GM03348 (cell line): ENCODE measurements at places on chromosomes 5 and 9.
A peak's percentile ranks its signal among the peaks of the same experiment; 100 is the strongest.

GRCh38 chr9:136604823-136605525, 57.7 kb upstream of the EGFL7 start:
- no peak for DNase-seq

GRCh38 chr5:105730982-105731381, 1939.8 kb downstream of the EFNA5 start:
- DNase-seq: no peak

DNA sequence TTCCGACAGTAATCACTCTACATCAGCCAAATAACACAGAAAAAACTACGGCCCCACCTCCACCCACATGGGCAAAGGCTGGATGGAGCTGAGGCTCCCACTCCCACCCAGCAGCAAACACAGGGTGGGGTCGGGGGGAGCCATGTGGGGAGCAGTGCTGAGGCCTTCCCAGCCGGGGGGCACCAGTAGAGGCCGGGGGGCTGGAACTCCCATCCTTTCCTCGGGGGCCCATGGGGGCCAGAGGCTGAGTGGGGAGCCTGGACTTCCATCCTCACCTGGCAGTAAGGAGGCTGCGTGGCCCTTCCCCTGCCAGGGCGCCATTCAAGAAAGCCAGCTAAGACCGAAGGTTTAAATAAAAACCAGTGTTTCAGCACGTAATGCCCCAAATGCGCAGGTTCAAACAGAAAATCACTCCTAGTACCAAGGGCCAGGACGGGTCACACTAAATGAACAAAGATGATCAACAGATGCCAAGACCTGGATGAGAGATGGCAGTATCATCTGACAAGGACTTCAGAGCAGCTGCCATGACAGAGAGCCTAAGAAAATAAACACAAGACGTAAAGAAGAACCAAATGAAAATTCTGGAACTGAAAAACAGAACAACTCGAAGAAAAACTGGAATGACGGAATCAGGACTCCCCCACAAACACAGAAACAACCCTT, 9.4 kb downstream of the CCDC127 start:
- no peak for DNase-seq

- no peak for DNase-seq
These were observed 4.9 kb downstream of the FRMD3 start for GRCh38 chr9:83533296-83533695.

GRCh38 chr5:39759701-39760100, 334.9 kb upstream of the DAB2 start:
- DNase-seq: no peak

DNA sequence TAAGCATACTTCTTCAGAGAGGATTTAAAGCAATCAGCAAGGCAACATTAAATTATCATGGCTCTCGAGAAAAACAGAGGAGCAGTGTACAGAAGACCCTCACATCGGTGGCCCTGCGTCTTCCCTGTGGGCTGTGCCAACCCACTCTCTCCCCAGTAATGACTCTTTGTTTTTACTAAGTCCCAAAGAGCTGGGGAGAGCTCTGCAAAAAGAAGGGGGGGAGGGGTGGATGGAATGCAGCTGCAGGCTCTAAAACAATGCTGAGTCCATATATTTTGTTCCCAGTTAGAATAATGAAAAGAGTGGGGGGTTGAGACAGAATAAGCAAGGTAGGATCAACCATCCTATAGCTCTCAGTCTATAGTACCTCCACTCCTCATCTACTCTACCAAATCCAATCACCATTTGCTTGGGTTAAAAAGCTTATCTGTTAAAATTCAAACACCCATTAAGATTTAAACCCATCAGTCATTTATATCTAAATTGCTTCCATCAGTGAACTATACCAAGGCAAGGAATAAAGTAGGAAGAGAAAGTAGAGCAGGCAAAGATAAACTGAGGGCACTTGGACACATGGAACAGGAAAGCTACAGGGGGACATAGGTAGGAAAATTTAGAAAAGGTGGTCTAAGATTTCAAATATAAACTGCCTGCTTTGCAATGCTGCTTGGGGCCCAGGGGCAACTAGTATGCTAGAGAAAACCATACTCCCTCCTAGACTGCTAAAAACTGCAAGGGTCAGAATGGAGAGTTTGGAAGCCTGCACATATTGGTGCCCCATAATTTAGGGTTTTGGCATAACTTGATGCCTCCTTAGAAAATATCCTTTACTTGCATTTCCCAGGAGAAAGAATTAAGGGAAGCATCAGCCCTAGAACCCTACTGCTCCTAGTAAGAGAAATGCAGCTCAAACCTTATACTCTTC, 20.6 kb downstream of the ELL2 start:
- no peak for DNase-seq

DNA sequence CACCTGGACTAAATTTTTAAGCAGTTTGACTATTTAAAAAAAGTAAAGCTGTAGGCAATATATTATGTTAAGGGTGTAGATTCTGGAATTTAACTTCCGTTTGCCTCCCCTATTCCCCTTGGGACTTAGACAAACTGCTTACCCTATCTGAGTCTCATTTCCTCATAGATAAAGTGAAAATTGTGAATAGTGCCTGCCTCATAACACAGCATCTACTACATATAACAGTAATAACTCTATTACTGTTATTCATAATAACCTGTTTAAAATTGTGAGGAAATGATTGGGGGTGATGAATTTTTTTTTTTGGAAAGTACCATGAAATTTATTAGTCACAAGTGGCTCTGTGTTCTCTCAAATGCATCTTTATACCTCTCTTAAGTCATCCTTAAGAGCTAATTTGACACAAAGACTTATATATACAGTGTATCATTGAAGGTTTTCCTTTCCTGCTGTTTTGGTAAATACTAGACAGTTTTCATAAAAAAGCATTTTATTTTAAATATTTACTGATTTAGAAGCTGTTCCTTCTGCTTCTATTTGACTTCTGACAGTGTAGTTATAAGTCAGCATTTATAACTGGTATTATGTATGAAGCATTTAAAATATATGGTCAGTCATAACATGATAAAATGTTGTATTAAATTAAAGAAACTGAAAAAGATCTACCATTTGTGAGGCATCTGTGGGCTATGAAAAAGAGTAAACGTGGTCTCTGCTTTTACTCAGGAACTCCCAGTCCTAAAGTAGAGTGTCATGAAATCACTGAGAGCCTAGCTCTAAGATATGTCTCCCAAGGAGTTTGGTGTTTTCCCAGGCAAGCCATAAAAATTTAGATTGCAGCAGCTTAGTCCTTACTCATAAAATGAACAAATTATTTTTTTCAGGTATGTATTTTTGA, 46.4 kb downstream of the MCCC2 start:
- no peak for DNase-seq

DNA sequence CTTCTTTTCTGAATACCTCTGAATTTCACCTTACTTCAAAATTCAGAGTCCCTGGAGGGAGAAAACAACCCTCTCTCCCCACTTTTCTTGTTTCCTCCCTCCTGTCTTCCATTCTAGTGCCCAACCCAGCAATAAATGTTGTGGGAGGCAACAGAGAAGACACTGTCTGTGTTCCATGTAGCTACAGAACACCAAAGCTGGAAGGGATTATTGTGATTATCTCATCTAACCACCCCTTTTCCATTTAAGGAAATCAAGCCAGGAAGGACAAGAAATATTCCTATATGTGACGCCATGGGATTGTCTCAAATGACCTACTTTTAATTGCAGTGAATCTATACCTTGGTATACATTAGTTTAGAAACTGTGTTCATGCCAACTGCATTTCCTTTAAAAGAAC, 476.6 kb upstream of the TNC start:
- peak; percentile 27 for DNase-seq

GRCh38 chr9:130433947-130434262, 10.9 kb upstream of the ASS1 start:
- DNase-seq: no peak

DNA sequence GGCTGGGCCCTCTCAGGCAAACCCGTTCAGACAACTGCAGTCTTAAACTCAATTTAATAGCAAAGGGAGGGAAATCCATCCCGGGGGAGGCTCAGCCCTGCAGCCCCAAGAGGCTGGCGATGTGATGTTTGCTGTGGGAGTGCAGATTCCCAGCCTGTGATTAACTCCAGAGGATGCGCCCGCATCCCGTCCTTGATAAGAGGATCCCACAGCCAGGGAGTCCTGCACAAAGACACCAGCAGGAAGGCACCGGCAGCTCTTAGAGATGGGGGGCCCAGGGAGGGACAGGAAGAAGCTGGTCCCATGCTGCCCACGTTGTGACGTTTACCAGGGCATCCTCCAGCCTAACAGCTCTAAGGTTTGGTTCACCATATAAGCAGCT, 64.7 kb downstream of the MRPL36 start:
- DNase-seq: no peak

GRCh38 chr5:95241635-95242034, 43.3 kb downstream of the MCTP1 start:
- DNase-seq: no peak

- no peak for DNase-seq
These were observed 314.9 kb downstream of the MARCHF11 start for GRCh38 chr5:15864536-15865215.

- peak; percentile 15 for DNase-seq
These were observed 86.7 kb upstream of the ALDH1A1 start for GRCh38 chr9:73039271-73040263.

- DNase-seq: no peak
These were observed 25.1 kb downstream of the FGF18 start for GRCh38 chr5:171444582-171444981.

GRCh38 chr9:34957492-34958410, at the start of gene PHF24:
Gene PHF24 (plus strand): TSS chr9:34958285. CDS start chr9:34971299, 13,014 bp downstream.
- peak; percentile 68 for DNase-seq

DNA sequence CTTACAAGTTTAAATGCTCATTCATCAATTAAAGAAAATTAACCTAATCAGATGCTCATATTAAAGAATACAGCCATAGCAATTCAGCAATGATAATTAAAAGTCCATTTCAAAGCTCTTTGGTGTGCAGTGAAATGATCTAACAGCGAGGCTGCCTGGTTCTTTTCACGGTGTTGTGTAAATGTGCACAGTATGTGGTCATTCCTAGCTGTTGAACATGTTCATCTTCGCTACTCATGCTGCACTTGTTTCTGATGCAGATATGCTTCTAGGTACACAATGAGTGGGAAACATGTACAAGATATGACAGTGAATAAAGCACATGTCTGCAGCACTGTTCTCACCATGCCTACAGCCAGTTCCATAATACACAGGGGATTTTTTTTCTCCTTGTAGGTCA, 163.5 kb downstream of the NR2F1-AS1 start:
- DNase-seq: no peak

DNA sequence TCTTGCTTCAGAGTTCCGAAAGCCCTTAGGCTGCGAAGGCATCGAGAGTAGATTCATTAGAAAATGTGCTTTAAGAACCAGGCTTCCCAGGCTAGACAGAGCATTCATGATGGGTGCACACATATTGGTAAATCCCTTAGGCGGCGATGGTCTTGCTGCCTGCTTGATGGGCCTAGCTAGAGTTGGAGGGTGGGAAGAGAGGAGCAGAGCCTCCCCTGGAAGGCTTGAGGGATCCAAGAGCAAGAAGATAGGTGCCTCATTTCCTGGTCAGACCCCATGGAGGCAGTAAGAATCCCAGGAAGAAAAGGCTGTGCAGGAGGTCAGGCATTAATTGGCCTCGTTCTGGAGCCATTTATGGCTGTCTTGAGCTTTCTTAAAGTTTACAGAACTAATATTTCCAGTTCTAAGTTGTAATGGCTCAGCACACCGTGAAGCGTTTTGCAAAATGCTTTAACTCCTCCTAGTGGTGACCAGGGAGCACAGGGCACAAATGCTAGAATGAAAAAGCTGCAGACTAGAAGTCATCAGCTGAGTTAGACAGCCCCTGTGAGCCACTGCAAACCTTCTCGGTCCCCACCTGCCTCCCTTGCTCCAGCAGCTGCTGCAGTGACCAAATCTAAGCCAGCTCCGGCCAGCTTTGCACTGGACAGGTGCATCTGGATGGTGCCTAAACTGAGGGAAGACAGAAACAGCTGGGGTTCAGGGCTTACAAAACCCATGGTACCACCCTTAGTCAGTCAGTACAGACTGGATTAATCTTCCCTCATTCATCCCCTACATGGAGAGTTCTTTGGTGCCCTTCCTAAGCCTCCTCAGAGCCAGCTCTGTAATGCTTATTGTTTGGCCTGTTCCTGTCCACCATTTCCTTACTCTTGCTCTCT, 14.7 kb downstream of the SLC45A2 start:
- DNase-seq: peak; percentile 83

GRCh38 chr5:102857076-102857818, 102.1 kb downstream of the PAM start:
- peak; percentile 51 for DNase-seq

DNA sequence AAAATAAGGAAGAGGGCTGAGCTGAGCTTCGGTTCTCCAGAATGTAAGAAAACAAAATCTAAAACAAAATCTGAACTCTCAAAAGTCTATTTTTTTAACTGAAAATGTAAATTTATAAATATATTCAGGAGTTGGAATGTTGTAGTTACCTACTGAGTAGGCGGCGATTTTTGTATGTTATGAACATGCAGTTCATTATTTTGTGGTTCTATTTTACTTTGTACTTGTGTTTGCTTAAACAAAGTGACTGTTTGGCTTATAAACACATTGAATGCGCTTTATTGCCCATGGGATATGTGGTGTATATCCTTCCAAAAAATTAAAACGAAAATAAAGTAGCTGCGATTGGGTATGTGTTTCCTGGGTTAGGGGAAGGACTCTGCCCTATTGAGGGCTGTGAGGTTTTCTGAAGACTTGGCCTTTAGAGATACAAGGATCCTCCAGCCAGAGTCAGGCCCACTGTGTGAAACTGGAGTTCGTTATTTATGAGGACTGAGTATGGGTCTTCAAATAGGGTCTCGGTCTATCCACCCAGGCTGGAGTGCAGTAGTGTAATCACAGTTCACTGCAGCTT, 3.8 kb downstream of the EGR1 start:
- no peak for DNase-seq

DNA sequence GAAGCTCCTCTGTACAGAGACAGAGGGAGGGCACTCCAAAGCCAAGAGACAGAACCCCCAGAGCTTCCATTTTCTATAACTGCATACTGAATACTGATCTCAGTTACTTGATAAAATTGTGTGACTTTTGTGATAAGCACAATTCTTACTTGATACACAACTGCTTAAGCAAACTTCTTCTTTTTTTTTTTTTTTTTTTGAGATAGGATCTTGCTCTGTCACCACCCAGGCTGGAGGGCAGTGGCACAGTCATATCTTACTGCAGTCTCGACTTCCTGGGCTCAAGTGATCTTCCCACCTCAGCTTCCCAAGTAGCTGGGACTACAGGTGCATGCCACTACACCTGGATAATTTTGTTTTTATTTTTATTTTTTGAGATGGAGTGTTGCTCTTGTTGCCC, 252.1 kb upstream of the ZNF608 start:
- DNase-seq: no peak

DNA sequence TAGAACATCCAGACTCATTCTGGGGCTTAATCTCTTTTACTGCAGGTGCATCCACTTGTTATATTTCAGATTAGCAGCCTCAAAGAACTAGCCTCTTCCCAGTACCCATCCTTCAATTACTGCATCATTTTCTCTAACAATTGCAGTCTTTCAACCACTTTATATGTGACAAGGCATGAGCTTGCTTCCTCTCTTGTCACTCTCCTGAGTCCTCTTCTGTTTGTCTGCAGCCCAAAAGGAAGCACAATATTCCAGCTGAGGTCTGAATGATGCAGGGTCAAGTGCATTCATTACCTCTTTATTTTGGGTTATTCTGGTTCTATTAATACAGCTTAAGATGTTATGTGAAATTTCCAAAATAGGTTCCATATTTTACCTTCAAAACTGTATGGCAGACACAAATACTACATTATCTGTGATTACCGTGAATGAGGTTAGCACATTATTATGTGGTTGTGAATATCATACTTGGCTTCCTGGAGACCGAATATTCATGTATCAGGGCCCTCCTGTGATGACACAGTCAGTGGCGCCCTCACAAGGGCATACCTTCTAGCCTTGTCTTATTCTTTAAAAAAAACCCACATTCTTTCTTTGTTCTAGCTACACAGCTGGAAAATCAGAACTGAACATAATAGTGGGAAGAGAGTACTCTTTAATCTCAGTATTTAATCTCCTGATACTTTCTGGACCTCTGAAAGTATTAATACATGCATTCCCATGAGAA, 323.8 kb downstream of the PDE4D start:
- DNase-seq: no peak
